ENCODE measurements at places on chromosomes 3 and 15.
A peak's percentile ranks its signal among the peaks of the same experiment; 100 is the strongest.

DNA sequence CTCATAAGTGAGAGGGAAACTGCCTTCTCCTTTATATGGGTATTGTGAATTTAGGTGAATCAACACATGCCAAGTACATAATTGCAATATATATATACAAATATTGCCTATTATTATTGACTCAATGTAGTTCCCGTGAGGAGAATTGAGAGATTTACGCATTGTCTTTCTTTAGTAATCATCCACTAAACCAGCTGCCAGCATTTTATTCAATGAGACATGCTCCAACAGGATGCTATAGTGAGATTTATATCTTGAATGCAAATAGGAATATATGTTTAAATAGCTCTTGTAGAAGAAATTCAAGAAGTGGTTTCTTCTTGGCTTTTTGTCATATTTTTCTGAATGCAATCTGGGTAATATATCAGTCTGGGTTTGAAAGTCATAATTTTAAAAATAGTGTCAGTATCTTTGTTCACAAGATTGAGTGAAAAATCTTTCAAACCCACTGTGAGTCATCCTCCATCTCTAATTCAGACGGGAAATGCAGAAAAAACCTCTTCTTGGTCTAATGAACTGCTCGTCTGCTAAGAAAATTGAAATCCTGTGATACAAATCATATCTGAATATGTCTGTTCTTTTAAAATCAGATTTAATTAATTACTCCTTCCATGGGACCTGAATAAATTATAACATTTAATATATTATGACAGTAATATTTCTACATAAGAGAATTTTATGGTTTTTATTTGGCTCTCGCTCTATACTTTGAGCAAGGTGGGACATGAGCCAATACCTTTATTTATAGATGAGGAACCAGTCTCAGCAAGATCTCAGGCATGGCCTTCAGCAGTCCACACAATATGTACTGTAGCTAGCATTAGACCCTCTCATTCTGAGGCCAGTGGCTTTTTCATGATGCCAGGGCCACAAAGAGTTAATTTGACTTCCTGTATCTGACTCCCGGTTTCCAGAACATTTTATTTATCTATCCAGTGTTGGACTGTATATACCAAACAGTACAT is 516.0 kb downstream of the GABRG3 start:
- DNase-seq, result no peak

DNA sequence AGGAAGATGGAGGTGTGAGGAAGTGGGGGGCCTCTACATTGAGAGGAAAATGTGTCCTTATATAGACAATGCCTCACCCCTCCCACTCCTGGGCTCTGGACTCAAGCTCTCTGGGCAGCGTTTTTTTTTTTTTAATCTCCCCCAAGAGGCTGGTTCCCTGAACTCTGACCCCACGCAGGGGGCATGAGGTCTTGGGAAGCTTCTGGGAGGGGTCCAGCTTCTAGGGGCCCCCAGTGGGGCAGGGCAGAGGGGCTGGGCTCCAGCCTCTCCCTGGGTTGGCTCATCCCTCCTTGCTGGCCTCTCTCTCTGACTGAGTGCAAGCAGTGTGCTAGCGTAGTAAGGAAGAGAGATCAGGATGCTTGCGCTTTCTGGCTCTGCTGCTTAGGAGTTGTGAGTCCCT is 101.4 kb upstream of the HACD2 start:
- DNase-seq, result no peak

DNA sequence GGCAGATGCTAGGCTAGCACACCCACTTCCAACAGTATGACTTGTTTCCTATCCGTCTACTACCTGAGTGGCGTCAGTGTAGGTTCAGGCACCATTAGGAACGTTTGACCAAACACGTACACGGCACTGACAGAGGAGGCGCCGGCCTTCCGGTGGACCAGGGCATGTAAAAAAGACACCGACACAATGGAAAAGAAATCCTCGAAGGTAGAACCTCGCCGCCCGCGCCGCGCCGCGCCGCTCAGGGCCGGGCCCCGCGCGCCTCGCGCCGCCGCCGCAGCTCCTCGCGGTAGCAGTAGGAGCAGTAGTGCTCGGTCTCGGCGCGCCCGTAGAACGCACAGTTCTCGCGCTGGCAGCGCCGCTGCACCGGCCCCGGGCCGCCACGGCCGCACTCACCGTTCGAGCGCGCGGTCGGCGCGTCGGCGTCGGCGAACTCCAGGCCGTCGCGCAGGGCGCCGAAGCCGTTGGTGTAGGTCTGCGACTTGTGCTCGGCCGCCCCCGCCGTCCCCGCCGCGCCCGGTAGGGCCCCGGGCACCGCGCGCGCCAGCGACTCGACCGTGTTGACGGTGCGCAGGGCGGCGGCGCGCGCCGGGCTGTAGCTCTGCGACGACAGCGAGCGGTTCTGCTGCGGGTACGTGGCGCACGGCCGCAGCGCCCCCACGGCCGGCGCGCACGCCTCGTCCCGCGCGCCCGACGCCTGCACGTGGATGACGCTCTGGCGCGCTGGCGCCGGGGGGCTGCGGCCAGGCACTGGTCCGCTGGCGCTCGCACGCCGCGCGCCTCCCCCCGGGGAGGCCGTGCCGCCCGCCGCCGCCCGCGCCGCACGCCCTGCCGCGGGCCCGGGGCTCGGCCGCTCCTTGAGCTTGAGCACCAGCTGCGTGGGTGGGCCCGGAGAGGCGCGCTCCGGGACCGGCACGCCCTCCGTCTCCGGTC is 156.7 kb downstream of the KLF13 start:
- DNase-seq, result peak; percentile 37

GRCh38 chr3:9837701-9838582 is 5.9 kb downstream of the RPUSD3 start:
- no peak for DNase-seq

GRCh38 chr3:177144922-177145321 is 52.4 kb downstream of the TBL1XR1 start:
- no peak for DNase-seq

- no peak for DNase-seq
These were observed 103.2 kb upstream of the SLCO2A1 start for GRCh38 chr3:134132961-134133360.

- no peak for DNase-seq
These were observed 11.5 kb upstream of the RPS17 start for GRCh38 chr15:82551646-82552247.

DNA sequence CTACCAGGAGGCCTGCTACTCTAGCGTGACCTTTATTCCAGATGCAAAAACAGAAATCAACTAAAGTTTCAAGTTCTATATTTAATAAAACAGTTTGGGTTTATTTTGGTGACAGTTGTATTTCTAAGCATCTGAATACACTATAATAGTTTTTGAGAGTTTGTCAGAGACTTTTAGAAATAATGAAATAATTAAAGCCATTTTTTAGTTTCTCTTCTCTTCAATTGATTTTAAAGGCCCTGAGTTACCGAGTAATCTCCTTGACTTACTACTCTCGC is 523.4 kb downstream of the CADM2 start:
- no peak for DNase-seq

Data from CD4-positive, alpha-beta T cell treated with Interferon gamma for 1 hour (primary cell).